Trophoblast cell (in vitro differentiated cells and primary cell): ENCODE measurements at places on chromosomes 7 and 10.

DNA sequence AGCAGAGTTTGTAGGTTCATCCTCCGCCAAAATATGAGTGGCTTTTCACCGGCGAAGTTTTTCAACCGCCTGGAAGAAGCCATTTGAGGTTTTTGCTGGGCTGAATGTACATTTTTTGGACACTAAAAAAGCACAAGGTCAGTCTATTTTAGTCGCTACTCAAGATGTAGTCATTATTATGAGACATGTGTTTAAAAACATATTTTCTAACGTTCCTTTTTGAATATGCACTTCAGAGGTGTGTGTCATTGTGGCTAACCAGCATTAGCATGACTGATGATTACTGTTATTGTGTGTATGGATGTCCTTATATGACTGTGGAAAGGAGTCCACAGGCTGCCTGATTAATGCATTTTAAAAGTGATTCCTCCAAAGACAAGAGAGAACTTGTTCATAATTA, 605.4 kb downstream of the INHBA start:
- no peak for DNase-seq

DNA sequence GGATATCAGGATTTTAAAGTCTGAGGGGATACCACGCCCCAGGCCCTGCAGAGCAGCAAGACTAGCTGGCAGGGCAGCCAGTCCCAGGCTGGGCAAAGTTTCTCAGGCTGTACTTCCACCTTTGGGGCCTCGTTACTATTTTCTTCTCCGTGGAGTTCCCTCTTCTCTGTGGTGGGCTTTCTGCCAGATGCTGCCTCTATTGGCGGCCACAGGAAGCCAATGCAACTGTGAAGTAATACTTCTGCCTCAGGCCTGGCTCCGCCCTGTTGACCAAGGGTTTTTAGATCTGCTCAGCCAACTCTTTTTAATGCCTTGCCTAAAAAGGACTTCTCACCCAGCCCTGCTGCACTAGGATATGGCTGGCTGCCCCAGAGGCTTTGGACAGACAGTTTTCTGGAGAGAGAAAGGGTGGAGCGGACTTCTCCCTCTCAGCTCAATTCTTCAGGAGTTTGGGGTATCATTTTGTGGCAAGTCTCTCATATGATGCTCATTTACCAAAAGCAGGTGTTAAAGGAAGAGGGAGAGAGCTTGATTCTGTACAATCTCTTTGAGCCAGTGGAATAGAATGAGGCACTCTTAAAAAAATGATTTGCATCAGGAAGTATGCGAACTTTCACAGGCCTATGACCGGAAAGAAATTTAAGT, 67.4 kb downstream of the HHEX start:
- DNase-seq, result peak; percentile 31

- no peak for DNase-seq
Measured at GRCh38 chr10:12414278-12414989, 65.1 kb downstream of the CAMK1D start.

DNA sequence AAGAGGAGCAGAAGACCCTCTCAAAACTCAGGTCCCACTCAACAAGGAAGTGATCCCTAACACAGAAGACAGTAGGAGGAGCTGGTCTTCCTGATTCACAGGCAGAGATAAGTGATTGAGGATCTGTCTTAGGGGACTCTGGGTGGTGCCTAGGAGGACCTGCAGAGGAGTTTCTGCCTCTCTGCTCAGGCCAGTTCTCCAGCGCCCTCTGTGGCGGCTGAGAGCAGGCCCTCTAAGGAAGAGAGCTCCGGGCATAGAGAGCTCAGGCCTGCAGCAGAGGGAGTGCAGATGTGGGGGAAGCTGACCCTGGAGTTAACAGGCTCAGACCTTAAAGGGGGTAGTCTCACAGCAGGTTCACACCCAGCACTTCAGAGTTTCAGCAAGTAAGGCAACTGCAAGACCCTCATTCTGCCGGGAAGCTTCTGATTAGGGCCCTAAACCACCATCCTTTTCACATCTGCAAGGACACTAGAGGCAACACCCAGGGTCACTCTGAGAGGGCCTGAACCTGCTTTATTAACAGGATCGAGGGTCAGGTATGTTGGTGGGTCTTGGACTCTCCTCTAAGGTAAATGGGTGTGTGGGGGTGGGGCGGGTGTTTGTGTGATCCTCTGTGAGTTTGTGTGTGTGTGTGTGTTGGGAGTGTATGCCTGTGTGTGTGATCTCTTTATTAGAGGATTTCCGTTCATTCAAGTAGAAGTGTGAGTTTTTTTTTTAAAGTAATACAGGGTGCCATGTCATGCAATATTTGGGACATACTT, 57.6 kb upstream of the TARP start:
- no peak for DNase-seq

- DNase-seq, result no peak
Measured at GRCh38 chr7:138873220-138873892, 75.4 kb upstream of the ATP6V0A4 start.

GRCh38 chr7:74364061-74364460, 74.9 kb downstream of the CLIP2 start:
- no peak for DNase-seq

DNA sequence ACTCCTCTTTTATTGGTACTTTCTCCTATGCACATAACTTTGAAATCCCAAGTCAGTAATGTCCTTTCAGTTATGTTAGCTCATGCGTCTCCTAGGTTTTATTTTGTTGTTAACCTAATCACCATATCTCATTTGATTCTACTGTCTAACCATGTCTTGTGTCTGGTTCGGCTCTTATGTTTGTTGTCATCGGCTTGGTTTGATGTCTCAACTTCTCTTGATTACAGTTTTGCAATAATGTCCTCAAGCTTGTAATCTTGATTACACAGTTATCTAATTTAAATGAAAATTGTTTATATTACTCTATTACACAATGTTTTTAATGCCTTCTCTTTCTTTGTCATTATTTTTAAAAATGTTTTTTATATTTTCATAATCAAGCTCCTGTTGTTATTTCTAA, 35.9 kb upstream of the SEMA3A start:
- DNase-seq, result no peak

DNA sequence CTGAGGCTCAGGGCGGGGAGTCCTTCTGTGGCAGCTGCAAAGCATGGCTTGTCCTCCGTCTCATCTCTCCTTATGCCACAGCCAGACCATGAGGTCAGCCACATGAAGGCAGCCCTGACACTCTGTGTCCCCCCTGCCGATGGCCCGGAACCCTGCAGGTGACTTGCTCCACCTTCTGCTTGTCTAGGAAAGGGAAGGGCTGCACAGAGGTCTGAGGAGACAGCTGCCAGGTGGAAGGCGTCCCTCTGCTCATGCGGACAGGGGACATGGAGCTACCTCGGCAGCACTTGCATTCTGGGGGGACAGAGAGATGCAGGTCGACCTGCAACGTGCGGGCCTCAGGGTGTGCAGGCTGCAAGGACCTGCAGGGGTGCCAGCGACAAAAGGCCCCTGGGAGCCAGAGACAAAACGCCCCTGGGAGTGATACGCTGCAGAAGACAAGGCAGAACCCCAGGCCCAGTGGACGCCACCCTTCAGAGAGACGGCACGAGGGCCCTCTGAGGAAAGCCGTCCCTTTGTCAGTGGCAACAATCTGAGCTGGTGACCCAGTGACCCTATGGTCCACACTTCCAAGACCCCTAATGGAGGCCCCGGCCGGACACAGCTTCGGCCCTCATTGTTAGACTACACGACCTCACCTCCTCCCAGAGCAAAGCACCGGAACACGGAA, 205.2 kb upstream of the PPP2R2D start:
- DNase-seq, result no peak
